GM04504 (cell line): ENCODE measurements at places on chromosomes 1 and 21.

DNA sequence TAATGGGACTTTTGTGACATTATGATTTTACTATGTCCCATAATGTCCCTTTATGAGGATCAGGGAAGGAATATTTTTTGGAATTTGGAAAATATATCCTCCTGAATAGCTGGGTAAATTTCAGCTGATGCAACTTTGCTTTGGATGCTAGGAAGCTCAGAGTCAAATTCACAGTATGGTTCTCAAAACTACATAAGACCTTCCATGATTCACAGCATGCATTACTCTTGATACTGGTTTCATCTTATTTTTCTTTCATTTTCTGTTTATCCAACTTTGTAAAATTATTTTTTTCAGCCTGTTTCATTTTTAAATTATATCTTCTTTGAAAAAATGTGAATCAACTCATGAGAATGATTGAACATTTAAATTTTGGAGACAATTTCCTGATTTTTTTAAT lies 160.2 kb downstream of the ATP6V1G3 start:
- DNase-seq, result no peak

- DNase-seq, result no peak
Observed at GRCh38 chr1:226956942-226957713, 17.0 kb downstream of the COQ8A start.

DNA sequence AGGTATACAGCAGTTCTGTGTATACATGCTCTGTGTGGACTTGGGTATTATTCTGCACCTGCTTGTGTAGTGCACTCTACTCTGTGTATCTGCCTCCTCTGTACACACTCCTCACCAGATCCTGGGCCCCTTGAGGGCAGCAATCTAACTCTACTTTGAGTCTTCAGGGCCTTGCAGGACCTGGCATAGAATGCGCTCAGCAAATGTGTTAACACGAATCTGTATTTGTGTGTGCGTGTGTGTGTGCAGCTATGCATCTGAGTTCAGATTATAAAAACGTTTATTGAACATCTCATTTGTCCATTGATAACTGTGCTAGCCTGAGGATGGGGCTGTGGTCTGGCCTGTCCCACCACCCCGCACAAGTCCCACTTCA lies 3.9 kb upstream of the MEF2D start:
- no peak for DNase-seq

DNA sequence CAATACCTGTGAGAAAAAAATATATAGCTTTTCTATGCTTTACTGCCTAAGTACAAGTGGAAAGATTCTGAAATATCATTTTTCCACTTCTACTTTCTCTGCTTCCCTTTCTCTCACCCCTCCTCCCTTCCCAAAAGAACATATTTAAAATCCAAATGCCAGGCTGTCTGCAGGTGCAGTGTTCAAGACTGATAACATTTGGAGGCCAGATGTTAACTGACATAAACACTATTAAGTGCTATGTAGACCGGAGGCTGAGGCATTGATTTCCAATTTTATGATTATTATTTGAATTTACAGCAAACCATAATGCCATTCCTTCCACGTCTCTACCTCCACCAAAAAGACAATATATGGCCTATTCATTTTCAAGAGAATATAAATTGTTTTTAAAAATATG lies 296.9 kb upstream of the SGIP1 start:
- DNase-seq, result no peak

DNA sequence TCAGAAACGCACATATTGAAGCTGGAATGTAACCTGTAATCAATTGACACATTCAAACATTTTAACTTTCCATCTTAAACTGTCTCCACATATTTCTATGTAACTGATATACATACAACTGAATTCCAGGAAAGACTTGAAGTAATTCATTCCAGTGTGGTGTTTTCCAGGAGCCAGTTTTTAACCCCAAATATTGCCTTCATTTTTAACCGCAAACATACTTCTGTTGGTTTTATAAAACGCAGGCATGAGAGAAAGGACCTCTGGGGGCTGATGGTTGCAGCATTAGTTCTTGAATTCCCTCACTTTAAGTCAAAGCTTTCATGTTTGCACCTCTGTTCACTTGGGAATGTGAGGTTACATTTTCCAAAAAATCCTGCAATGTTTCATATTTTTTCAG lies 204.1 kb downstream of the CRB1 start:
- DNase-seq, result no peak

DNA sequence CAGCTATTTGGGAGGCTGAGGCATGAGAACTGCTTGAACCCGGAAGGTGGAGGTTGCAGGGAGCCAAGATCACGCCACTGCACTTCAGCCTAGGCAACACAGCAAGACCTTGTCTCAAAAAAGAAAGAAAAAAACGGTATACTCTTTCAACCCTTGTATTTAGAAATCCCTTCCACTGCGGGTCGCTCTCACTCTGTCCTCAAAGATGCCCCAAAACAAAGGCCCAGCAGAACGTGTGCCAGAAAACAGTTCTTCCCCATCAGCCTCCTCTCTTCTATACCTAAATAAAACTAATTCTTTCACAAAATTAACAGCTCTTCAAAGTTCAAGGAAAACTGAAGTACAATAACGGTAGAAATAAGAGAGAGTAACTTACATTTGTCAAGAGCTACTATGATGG lies 13.2 kb downstream of the SETD4 start:
- DNase-seq, result no peak

DNA sequence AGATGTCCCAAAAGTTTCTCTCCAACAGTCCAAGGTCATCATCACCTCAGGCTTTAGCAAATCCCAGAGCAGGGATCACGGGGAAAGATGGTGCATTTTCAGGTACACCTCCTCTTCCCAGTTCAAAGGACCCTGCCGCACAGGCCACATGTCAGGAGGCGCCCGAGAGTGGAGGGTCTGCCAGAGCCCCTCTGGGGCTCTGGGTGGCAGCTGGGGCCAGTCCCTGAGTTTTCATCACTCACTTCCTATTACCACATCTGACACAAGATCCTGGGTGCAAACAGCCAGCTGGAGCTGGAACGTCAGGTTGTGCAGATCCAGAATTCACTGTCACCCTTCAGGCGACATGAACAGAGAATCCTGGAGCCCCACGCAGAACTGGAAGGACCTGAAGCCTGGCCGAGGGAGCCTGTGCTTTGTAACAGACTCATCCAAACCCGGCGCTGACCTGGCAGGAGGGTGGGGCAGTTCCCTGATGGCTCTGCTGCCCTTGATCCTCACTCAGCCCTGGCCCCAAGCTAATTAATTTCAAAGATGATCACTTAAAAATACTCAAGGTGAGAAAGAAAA lies 8.8 kb downstream of the TMEM63A start:
- DNase-seq, result no peak
